ENCODE measurements at places on chromosomes 5 and 9.

DNA sequence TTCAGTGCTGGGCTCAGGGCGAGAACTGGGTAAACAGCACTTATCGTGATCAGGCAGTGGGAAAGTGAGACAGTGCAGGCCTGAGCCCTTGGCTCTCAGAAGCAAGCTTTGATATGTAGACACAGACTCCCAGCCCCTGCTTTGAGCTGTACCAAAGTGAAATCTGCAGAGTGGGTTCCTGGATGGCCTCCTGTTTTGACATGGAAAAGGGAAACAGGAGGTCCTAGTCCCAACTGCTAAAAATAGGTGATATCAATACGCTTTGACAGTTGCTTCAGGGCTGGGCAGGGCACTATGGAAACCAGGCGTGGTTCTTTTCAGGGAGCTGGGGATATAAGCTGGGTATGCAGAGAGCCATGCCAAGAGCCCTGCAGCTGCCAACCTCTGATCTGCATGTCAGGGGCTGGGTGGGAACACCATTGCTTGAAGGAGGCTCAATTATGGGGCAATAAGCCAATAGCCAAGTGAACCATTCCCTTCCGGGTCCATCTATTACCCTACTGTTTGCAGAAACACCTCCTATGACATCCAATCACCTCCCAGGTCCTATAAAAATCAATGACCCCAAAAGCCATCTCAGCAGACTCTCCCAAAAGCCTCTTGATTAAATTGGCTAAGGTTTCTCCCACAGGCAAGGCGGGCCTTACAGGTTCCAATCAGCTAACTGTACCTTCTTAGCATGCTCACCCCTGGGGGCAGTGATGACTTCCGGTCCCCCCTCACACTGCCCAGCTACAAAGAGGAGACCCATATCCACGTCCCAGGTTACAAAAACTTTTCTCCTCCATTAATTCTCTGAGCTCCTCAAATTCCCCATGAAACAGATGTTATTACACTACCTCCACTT, 45.8 kb downstream of the EPB41L4B start:
- no peak for DNase-seq

GRCh38 chr9:116639251-116639741, 47.8 kb upstream of the TRIM32 start:
- DNase-seq = no peak

- DNase-seq = no peak
These were observed 3.1 kb downstream of the KLF9 start for GRCh38 chr9:70411121-70411929.

DNA sequence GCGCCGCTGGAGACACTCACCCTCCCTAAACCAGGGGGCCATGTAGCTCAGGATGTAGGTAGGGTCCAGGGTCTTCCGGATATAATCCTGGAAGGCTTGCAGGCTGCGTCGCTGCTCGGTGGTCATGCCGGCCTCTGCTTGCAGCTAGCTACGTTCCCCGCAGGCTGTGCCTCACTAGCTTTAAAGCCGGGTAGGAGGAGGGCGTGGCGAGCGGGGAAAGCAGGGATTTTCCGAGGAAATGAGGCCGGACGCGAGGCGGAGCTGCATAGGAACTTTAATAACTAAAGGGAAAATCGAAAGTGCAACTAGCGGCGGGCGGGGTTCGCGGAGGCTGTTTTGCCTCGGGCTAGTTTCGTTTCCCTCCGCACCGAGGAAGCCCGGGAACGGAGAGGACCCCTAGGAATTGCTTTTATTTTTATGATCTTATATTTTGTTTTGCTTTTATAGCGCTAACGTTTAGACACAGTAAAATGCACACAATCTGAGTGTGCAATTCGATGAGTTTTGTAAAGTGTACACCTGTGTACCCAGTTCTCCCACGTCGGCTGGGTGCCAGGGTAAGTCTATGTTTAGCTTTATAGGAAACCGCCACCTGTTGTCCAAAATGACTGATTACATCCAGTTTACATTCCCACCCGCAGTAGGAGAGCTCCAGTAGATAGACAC, at the start of gene RIGI:
TSS of gene RIGI (minus strand) at position 156 of the 666 bp plus-strand sequence. CDS start at position 126, 30 bp downstream.
- peak; percentile 46 for DNase-seq

Data from C1 segment of cervical spinal cord (tissue), 14 donors.